CD4-positive, alpha-beta T cell treated with Interferon alpha-2 for 1 hour (primary cell): ENCODE measurements at places on chromosomes 11 and 22.
A peak's percentile ranks its signal among the peaks of the same experiment; 100 is the strongest.

DNA sequence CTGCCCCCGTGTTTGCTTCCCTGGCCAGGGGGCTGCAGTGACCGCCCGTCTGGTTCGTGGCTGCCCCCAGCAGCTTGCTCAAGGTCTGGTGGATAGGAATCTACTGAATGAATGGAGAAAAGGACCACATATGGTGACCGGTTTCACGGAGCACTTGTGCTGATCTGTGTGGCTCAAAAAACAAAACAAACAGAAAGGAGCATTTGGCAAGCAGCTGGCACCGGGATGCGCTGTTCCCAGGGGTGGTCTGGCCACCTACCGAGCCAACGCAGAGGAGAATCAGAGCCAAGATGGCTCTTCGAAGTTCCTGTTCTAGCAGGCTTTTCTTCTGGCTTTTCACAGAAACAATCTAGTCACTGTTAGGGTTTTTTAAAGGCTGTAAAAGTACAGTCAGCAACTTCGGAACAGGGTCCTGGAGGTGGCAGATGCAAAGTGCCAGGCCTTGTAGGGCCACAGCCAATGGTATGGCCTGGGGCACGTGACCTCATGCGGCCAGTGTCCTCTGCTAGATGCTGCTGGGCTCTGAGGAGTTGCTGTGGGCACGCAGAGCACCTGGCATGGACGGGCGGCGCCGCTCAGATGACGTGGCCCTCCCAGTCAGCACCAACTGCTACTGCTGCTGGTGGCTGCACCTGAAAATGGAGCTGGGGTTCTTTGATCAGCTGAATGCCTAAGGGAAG is 27.3 kb upstream of the PACSIN2 start:
- DNase-seq, result no peak

- no peak for DNase-seq
These were observed 15.5 kb upstream of the OR5M11 start for GRCh38 chr11:56558574-56558973.

DNA sequence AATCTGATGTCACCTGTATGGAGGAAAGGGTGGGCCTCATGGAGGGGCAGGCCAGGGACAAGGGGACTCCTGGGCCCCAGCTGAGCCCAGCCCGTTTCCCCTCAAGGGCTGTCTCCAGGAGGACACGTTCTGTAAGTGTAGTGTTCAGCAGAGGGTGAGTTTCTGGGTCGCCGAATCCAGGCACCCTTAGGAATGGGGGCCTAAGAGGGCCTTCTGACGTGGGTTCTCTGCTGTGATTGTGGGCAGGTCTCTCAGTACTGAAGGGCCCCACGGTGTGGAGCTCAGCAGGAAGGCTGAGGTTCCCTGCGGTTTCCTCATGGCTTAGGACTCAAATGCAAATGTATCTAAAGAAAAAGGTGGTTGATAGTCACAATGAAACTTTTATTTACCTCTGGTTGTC is 6.5 kb downstream of the PTDSS2 start:
- peak; percentile 55 for DNase-seq

DNA sequence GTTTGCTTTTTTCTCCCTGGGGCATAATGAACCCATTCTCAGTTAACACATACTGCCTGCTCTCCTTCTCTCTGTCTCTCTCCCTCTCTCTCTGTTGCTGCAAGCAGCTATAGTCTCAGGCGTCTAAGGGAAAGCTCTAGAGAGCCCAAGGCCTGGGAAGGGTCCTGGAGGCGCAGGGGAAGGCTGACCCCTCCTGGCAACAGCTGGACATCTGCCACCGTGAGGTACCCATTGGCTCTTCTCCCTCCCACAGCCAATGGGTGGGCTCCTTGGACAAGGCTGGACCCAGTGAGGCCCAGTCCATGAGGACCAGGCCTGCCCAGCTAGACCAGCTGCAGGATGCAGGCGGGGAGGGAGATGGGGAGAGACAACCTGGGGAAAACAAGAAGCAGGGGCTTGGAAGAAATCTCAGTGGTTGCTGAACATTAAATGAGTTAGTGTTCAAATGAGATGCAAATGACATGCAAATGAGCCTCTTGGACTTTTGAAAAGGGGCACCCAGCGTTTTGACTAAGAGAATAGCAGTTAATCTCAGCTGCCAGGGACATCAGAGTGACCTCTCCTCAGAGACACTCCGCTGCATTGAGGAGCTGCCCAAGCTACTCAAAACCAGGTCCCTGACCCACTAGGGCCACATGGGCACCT is 349.7 kb downstream of the BUD13 start:
- DNase-seq, result no peak

DNA sequence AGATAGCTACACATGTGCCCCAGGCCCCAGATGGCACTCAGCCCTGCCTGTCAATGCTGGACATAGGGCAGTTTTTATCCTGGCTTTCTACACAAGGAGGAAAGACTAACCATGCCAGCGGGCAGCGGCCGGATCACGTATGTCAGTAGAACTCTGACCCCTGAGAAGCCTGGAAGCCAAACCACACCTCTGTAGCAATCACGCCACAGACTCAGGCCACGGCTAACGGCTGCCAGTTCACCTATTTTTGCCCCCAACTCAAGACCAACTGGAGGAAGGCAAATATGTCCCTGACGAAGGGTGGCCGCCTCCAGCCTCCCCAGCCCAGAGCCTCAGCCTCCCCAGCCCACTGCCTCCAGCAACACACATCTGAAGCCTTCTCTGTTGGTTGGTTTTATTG is 7.2 kb upstream of the CD81 start:
- DNase-seq, result no peak

GRCh38 chr11:94511932-94512781 is at the start of gene C11orf97:
C11orf97 (plus strand) TSS chr11:94512461; CDS start chr11:94512529, 68 bp downstream.
- peak; percentile 67 for DNase-seq

DNA sequence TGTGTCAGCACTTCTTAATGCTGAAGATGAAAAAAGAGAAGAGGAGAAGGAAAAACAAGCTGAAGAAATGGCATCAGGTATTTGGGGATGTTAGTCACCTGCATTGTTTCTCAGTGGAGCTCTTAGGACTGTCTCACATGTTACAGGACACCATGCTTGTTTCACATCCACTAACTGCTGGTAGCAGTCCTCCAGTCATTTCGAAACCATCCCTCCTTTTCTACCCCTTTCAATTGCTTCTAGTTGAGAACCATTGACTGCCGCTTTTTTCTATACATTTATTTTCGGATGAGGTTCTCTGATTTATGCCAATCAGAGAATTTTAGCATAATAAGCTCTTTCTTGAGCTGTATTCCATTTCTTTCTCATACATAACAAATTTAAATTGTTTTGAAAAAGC is 21.5 kb downstream of the BIRC2 start:
- no peak for DNase-seq

DNA sequence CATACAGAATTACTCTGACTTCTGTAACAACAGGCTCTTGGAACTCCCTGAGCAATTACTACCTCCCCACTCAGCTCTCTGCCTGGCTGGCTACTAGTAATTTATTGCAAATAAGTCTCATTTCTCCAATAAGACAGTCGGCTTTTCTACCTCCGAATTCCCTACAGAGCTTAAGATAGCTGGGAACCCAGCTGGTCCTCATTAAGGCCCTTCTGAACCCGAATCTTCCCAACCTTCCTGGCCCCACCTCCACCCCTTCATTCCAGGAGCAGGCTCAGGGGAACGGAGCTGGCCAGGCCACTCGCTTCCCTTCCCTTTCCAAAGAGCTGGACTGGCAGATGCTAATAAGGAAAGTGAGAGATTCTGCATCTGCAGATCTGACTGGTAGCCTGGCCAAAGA is 21.6 kb downstream of the TMPRSS5 start:
- DNase-seq, result no peak

DNA sequence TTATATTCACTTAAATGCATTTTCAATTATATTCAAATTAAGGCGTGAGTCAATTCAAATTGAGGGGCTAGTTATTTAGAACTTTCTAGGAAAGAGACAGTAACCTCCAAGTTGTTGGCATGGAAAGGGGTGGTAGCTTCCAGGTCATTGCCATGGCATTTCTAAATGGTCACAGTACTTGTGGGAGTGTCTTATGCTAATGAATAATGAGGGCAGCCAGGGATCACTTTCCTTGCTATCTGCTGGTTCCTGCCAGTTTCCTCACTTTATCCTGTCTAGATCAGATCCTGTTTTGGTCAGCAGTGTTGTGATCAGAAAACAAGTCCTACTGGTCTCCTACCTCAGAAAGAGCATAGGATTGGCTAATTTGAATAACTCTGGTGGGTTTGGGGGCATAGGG is 21.8 kb upstream of the RNASEH2C start:
- no peak for DNase-seq

DNA sequence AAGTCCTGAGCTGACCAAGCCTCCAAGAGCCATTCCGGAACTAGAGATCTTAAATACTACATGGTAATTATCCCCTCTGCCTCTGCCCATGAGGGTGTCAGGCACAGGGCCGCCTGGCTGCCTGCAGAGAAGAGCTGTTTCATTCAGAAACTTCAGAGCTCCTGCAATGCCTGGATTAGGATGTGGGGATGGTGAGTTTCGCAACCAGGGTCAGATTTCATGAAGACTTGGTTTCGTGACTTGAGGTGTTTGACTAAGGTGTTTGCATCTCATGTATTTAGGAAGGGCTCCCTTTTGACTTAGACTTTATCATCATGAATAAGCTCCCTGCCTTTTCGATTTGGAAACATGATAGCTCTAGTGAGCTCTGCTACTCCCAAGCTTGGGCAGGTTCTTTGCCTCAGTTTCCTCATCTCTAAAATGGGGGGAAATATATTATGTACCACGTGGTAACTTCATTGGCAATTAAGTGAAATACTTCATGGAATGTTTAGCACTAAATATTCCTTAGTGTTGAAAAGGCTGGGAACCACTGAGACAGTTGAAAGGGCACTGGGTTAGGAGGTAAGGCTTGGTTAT is 9.1 kb downstream of the TIMP3 start:
- no peak for DNase-seq
